Right ventricle myocardium inferior (tissue), 1 donor: ENCODE measurements at places on chromosomes 2 and 18.

DNA sequence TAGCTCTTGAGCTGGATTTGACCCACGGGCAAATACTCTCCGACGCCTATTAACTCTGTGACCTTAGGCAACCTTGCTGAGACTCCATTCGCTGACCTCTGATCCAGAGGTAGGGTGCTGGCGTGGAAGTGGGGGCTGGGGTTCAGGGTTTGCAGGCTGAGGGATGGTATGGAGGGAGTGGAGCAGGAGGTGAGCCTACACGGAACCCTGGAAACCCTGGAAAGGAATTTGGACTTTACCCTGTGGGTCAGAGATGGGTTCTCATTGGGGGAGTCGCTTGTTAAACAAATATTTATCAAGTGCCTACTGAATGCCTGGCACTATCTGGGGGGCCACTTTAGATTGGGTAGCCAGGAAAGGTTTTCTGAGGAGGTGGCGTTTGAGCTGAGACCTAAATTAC, 58.2 kb upstream of the FZD7 start:
- DNase-seq = no peak

DNA sequence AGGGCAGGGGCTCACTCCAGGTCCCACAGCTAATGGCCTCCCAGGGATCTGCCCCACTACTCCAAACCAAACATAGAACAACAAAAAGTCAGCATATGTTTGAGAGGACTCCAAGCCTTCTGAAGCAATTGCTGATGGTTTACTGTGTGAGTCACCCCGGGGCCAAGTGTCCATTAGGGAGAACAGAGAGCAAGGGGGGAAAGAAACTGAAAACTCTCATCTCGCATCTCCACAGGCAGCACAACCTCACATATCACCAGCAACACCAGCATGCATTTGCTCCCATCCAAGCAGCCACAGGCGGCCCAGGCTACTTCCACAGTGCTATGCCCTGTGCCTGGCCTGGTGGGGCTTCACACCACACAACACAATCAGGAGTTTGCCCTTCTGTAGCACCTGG, 39.1 kb downstream of the CYRIA start:
- DNase-seq = no peak

DNA sequence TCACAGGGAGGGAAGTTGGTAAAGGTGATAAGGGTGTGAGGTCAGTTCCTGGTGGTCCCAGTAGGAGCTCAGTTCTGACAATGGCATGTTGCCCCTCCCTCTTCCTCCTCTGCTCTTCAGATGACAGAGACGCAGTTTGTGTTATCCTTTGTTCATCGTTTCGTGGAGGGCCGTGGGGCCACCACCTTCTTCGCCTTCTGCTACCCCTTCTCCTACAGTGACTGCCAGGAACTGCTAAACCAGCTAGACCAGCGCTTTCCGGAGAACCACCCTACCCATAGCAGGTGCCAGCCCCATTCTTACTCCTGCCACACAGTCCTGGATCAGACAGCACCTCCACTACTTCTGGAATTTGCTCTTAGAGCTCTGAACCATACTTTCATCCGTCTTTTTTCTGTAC, 2.3 kb downstream of the AGBL5 start:
- DNase-seq = no peak

- DNase-seq = peak; percentile 67
Observed at GRCh38 chr2:10774394-10774793, 38.2 kb downstream of the PDIA6 start.

GRCh38 chr2:173872714-173873113, 92.5 kb downstream of the SP3 start:
- no peak for DNase-seq

- no peak for DNase-seq
Observed at GRCh38 chr2:204794624-204795023, 249.3 kb downstream of the PARD3B start.

- DNase-seq = no peak
Observed at GRCh38 chr2:127166231-127166860, 53.8 kb downstream of the CYP27C1 start.

- DNase-seq = no peak
Observed at GRCh38 chr2:42001711-42002201, 46.1 kb upstream of the PKDCC start.

GRCh38 chr2:156573710-156574109, 137.5 kb downstream of the GPD2 start:
- no peak for DNase-seq

- no peak for DNase-seq
Observed at GRCh38 chr2:8312221-8312620, 369.6 kb upstream of the ID2 start.

- DNase-seq = no peak
Observed at GRCh38 chr18:45231617-45232016, 383.7 kb upstream of the SLC14A2 start.

GRCh38 chr2:200319548-200320337, 13.2 kb downstream of the SPATS2L start:
- no peak for DNase-seq

DNA sequence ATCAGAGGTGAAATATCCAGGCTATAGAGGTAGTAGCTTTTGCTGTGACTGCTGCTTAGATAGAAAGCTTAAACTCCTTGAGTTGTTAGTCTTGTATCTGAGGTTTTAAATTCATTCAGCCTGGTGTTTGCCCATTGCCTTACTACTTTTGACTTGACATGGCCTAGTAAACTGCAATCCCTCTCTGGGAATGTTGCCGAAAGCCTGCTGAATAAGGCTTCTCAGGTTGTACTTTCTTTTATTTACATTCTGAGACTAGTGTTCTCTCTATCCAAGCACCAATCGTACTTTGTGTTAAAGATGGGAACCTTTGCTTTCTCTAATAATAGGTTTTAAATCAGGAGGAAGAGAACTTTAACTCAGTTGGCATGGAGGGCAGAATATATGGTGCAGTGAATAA, 357.6 kb upstream of the CWC22 start:
- no peak for DNase-seq

DNA sequence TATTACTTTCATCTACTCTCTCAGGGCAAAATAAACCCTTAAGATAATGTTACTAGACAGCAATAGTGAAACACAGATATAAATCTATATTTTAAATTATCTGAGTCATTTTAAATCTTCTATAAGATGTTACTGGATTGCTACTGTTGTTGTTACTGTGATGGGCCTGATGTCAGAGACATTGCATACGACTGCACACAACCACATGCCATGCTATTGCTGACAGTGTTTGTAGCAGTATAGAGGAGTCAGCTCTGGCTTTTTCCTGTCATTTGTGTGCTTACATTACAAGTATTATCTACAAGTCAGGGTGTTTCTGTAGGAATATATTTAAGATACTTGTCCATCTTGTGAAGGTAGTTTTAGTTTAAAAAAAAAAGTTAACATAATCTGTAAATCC, 63.9 kb downstream of the CCDC148 start:
- no peak for DNase-seq

DNA sequence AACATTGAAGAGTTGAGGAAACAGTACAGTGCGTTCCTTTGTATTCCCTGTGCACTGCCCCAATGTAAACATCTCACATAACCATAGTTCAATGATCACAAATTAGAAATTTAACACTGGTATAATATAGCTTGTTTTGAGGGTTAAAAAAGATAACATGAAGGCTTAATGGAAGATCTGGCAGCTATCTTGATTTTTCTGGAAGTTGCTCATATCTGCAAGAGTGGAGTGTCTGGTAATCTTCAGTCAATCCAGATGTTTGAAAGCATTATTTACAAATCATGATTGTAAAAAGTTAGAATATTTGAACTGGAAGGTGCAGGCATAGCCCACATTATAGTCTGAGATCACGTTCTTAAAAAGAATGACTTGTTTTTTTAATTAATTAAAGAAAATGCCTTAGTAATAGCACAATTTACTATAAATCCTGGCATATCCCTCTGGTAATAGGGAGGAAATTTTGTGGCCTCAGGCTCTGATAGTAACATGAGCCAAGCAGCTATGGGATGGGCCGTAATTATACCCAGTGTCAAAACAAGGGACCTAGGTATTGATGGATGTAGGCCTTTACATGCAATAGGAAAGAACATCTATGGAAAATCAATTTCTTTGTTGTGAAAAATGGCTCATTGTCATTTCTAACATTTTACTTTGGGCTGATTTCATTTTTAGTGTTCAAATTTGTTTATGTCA, 418.0 kb downstream of the THSD7B start:
- DNase-seq = no peak

GRCh38 chr2:240136671-240137292, 677 bp upstream of the COPS9 start:
- DNase-seq = no peak

- DNase-seq = no peak
Observed at GRCh38 chr2:237296756-237297155, 117.2 kb downstream of the COL6A3 start.

GRCh38 chr18:21111346-21112139, at the start of gene ROCK1:
ROCK1 (minus strand) TSS chr18:21111813; CDS start chr18:21110910, 903 bp downstream.
- peak; percentile 99 for DNase-seq

GRCh38 chr2:146939991-146940685, 904.7 kb upstream of the ACVR2A start:
- DNase-seq = no peak

DNA sequence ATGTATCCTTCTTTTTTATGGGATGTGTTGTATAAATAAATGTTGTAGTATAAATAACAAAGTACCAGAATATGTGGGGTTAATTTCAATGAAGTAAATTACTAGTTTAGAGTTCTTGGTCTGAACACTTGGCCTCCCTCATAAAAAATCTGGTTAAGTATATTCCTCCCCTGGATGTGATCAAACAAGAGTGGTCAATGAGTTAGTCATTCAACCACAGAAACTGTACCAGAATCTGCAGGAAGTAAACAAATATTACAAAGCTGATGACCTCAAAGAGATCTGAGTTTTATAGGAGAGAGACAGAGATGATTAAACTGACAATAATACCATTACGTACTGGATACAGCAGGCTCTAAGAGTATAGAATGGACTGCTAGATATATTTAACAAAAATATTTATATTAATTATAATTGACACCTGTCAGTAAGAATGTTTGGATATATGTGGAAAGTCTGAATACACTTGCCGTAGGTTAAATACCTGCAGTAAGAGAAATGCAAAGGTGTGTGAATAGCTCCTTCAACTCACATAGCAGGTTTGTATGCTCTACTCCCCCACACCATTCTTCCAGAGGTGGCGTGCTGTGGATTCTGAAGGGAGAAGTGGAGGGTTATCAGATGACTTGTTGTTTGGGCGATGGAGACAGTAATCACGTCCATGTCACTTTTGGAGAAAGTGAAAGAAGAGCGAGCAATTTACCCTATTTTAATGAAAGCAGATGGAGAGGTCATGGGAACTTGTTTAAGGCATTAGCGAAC, 108.3 kb upstream of the LRATD1 start:
- no peak for DNase-seq

DNA sequence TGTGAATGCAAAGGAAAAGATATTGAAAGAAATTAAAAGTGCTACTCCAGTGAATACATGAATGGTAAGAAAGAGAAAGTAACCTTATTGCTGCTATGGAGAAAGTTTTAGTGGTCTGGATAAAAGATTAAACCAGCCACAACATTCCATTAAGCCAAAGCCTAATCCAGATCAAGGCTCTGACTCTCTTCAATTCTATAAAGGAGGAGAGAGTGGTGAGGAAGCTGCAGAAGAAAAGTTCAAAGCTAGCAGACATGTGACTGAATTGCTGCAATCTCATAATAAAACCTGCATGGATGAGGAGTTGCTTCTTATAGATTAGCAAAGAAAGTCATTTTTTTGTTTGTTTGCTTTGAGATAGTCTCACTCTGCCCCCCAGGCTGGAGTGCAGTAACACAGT, 130.2 kb downstream of the DNAH6 start:
- DNase-seq = no peak

DNA sequence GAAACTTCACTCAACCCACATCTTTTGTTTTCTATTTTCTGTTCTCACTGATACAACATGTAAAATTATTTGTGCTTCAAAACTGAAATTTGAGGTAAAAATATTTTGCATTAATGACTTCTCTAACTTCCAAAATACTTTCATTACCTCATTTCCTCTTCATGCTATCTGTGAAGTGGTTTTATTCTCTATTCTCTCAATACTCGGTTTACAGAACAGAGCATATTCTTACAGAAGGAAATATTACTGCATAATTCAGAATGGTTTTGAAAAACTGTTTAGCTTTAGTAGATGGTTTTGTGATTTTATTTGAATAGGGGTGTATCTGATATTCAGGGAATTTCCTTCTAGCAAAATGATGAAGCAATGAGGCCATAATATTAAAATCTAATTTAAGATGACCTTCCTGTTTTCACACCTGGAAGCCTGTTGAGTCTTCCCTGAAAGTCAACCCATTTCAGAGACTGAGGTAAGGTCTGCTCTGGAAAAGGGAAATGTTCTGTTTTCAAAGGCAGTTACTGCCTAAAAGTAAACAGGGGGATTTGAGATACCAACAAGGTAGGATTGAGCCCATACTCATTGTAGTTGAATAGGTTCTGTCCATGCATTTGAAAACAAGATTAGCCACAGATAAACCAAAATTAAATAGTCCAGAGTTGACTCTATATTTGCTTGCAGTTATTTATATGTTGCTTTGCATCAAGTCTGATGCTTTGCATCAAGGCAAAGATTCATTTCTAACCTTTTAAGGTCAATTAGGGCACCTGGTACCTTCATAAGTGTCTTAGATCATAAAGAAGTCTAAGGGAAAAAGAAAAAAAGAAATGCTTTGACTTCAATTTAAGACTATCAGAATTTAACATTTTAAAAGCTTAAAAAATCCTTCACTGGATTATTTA, 50.8 kb upstream of the PEX13 start:
- DNase-seq = no peak

DNA sequence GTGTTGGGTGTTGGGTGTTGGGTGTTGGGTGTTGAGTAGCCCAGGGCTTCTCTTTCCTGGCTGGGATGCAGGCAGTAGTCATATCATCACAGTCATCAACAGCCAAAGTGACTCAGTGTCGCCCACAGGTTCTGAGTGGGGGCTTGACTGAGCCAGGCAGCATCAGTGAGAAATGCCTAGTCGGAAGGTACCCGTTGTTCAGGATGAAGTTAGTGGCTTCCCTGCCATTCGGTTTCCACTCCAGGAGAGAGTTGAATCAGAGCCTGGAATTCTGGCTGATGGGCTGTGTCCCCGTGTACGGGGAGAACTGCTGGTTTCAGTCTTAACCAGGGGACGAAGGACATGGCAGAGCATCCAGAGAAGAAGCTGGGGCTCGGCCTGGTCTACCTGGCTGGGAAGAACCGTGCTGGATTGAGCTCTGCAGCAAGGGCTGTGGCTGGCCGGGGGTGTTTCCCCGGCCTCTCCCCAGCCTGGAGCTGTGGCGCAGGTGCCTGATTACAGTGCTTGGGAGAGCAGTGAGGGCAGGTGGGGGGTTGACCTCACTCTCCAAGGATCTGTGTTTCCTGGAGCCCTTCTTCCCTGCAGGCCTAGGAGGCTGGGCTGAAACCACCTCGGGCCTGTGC, 49.4 kb downstream of the AGAP1 start:
- no peak for DNase-seq

DNA sequence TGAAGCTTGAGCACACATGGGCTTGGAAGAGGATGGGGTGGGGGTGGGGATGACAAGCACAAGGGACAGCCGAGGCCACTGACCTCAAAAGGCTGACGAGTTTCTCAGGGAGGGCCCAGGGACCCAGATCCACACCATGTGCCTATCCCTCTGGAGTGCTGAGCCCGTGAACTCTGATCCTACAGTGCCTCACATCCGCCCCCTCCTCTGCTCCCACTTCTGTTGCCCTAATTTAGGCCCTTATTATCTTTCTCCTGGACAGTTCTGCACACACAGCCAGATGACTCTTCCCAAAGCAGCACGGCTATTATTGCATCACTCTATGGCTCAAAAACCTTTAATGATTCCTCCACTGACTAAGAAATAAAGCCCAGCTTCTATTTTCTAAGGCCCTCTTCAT, 24.8 kb downstream of the CYRIA start:
- no peak for DNase-seq
